ENCODE measurements at places on chromosomes 2 and 18.

- DNase-seq, result no peak
Observed at GRCh38 chr18:77866351-77866750, 616.7 kb downstream of the GALR1 start.

GRCh38 chr18:31598021-31598805 is 6.5 kb downstream of the TTR start:
- DNase-seq, result no peak

GRCh38 chr2:70484086-70484485 is 69.5 kb downstream of the TGFA start:
- no peak for DNase-seq

GRCh38 chr2:106183101-106183696 is 10.9 kb downstream of the UXS1 start:
- no peak for DNase-seq

GRCh38 chr18:6414723-6415417 is at the start of gene L3MBTL4:
TSS of gene L3MBTL4 (minus strand) at chr18:6414911. CDS start at chr18:6311625, 103,286 bp downstream.
- DNase-seq, result no peak

- no peak for DNase-seq
Observed at GRCh38 chr2:54499661-54500060, 43.5 kb downstream of the SPTBN1 start.

GRCh38 chr18:57839942-57840381 is 36.8 kb upstream of the ATP8B1 start:
- DNase-seq, result no peak

GRCh38 chr2:229243890-229244560 is 27.1 kb downstream of the PID1 start:
- no peak for DNase-seq

- no peak for DNase-seq
Observed at GRCh38 chr2:69397234-69397633, 10.2 kb upstream of the GFPT1 start.

GRCh38 chr2:181947273-181947672 is 38.4 kb upstream of the PPP1R1C start:
- no peak for DNase-seq

DNA sequence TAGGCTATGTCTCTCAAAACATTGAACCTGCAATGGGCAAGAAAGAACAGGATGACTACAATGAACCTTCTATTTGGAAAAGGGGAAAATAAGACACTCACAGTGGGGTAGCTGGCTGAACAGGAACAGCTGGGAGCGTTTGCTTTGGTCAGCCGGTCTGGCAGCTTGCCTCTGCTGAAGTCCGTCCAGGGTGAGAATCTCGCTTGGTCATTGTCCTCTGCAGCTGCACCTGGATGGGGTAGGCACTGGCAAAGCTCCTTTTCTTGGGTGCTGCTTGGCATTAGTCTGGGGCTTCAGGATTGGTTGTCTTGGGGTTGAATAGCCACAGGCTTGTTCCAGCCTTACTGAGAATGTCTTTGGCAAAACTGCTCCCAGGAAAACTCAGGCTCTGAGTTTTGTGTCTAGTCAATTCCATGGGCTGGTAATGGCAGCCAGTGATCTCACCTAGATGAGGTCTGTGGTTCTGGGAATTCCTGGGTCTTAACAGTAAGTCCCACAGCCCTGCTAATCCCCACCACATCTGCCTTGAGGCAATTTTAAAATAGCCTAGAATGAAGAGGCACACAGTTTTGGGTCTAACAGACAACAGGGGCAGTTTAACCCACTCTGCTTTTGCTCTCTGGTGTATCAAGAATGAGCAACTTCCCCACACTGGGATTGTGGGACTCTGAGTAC is 13.4 kb downstream of the NEDD4L start:
- DNase-seq, result no peak

DNA sequence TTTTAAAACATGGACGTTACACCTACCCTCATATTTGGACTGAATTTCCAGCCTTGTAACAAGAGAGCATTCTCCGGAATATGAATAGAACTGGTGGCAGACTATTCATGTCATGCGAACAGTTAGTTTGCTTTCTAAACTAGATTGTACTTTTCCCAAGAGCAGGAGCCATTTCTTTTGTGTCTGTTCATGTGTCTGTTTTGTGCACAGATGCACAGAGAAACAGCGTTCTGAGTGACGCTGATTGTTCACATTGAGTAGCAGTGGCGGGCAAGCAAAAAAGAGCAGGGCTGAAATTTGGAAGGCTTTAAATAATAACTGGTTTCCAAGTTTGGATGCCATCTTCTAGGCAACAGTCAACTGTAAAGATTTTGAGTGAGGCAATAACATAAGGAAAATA is 200.3 kb downstream of the NRXN1 start:
- no peak for DNase-seq

DNA sequence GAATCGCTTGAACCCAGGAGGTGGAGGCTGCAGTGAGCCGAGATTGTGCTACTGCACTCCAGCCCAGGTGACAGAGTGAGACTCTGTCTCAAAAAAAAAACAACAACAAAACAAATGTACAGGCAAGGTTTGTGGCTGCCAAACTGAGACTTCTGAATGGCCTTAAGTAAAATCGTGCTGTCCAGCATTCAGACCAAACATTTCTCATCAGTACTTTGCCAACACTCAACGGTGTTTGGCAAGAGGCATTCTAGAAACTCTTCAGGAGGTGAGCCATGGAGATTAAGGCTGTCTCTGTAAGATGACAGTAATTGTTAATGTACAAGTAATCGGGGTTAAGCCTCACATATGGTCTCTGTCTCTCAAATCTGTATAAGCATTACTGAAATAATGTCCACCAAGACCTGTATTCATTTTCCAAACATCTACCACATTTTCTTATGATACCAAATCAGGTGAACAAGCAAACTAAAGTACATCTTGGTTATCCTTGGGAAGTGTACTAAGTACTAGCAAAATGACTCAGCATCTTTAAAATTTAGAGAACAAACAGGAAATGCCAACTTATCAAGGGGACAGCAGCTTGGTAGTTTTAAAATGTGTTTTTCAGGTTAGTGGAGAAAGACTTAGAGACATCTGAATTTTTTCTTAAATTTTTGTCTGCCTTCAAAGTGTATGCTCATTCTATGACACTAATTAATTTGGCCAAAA is 29.3 kb downstream of the SERPINE2 start:
- no peak for DNase-seq

GRCh38 chr2:53515435-53516332 is 251.9 kb upstream of the CHAC2 start:
- DNase-seq, result no peak

DNA sequence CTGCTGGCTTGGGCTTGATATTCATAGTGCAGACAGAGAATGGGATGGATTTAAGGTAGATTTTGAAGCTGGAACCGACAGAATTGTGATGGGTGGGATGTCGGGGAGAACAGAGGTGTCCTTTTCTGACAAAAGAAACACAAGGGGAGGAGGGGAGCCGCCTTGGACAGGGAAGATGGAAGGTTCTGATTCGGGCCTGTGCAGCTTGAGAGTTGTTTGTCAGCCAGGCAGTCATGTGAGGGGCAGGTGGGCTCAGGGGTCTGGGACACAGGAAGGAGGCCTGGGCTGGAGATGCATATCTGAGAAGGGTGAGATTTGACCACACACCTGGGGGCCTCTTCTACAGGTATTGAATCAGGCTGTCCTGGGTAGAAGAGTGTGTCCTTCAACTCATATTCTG is 41.4 kb downstream of the NPAS2 start:
- DNase-seq, result no peak

DNA sequence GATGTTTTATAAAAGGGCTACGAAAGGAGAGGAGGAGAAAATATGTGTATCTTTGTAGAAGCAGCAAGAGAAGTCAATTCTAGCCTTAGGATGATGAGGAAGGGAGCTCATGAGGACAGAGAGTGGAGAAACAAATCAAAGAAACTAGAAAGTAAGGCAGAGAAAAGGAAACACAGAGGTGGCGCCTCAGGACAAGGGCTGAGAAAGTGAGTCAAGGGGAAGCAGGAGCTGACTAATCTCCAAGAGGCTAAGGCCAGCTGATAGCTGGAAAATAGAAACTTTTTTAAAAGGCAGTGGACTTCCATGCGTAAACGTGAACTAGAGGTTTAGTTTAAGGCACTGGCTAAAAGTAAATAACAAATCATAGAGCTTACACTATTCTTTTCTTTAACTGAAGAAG is 173.3 kb downstream of the ANKRD44 start:
- no peak for DNase-seq

- no peak for DNase-seq
Observed at GRCh38 chr18:56330366-56331110, 307.9 kb downstream of the TXNL1 start.

GRCh38 chr2:132978840-132979239 is 308.8 kb upstream of the LYPD1 start:
- no peak for DNase-seq

- DNase-seq, result no peak
Observed at GRCh38 chr18:55731594-55732042, 143.6 kb upstream of the TCF4 start.

GRCh38 chr2:190881084-190881597 is 520 bp downstream of the GLS start:
- no peak for DNase-seq

GRCh38 chr18:64490207-64490606 is 341.3 kb upstream of the LINC00305 start:
- no peak for DNase-seq

DNA sequence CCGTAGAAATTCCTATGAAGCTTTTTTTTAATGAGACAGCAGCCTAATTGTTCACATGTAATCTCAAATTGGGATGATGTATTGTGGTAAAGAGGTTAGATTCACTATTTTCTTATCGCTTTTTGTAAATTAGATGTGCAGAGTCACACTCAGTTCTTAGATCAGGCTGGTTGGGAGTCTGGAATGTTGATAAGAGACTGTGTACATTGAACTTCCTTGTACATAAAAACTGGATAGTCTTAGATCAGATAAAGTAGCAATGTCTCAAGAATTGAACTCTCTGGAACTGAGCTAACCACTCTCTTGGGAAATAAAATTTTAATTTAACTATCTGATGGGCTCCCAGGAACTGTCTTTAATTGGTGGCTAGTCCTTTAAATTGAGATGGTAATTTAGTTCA is 108.1 kb upstream of the MSTN start:
- no peak for DNase-seq

DNA sequence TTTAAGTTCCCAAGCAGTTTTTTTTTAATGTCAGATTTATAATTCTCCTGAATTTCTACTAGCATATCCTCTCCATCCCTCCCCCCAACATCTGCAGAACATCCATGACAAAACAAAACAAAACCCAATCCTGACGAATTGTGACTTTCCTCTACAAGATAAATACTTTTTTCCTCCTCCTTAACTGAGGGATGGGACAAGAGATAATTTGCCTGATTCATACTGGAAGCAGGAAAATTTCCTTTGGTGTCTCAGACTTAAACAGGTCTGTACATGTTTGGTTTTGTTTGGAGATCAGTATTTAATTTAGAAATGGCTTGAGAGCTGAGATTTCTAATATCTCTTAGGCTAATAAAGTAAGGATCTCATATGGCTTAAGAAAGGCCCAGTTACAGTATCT is 2.2 kb downstream of the CAVIN2 start:
- no peak for DNase-seq

GRCh38 chr2:126244937-126245336 is 411.0 kb upstream of the GYPC start:
- no peak for DNase-seq

- DNase-seq, result no peak
Observed at GRCh38 chr2:234795272-234795920, 156.4 kb upstream of the SH3BP4 start.

DNA sequence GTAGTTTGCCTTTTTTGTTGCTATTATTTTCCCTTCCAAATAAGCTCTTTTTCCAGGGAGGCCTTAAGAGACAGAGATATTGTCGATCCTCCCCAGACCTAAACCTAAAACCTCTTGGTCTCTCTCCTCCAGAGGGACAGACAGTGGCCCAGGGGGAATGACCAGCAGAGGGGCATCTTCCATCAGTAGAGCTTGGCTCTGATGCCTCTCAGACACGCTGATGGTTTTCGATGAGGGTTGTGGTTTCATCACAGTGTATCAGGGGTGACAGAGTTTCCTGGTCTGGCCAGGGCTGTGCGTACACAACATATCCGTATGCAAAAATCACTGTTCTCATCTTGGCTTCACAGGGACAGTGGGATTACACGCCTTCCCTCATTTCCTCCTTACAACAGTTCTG is 68.6 kb downstream of the GATA6 start:
- DNase-seq, result no peak

GRCh38 chr18:1657876-1658275 is 753.2 kb downstream of the ADCYAP1 start:
- no peak for DNase-seq

DNA sequence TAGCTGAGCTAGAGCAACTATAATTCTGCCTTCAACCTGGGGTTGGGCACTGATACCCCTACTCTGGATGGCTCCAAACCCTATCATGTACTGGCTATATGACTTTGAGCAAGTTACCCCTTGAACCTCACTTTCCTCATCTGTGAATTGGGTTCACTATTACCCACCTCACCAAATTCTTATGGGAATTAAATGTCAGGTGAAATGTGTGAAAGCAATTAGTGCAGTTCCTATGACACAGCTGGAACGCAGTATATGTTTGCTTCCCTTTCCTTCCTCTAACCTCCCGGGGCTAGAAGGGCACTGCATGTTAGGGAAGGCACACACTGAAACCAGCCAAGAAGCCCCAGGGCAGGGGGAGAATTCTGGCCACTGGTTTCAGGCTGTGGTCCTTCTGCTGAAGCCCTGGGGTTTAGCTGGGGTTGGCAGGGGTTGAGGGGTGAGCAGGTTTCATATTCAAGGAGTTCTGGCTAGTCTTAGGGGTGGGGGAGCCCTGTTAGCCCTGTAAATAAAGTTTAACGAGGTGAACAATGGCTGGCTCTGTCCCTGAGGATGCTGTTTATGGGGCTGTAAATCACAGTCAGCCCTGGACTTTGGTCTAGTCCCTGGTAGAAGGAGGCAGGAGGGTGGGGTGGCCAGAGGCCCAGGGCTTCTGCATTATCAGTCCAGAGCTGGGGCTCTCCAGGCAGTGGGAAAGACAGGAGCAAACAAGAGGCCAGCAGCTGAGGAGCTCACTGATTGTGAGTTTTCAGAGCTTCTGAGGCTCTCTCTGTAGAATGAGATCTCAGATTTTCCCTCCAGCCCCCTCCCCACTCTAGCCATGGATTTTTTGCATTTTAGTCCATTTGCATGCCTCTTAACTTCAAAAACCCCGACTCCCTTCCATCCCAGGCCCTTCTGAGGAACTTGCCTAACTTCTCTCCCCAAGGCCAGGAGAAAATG is 8.0 kb downstream of the PKDCC start:
- no peak for DNase-seq

GRCh38 chr2:143936848-143937722 is 582.8 kb downstream of the ZEB2 start:
- no peak for DNase-seq

GRCh38 chr18:75343389-75343788 is 84.1 kb downstream of the SMIM21 start:
- no peak for DNase-seq

Measured in activated T-cell treated with anti-CD3 and anti-CD28 coated beads for 1 hour (primary cell).